Hypothalamus (tissue), 51 donors: ENCODE measurements at places on chromosomes 6 and 20.

GRCh38 chr6:170575250-170575649 is 9.2 kb downstream of the PDCD2 start:
- no peak for DNase-seq

DNA sequence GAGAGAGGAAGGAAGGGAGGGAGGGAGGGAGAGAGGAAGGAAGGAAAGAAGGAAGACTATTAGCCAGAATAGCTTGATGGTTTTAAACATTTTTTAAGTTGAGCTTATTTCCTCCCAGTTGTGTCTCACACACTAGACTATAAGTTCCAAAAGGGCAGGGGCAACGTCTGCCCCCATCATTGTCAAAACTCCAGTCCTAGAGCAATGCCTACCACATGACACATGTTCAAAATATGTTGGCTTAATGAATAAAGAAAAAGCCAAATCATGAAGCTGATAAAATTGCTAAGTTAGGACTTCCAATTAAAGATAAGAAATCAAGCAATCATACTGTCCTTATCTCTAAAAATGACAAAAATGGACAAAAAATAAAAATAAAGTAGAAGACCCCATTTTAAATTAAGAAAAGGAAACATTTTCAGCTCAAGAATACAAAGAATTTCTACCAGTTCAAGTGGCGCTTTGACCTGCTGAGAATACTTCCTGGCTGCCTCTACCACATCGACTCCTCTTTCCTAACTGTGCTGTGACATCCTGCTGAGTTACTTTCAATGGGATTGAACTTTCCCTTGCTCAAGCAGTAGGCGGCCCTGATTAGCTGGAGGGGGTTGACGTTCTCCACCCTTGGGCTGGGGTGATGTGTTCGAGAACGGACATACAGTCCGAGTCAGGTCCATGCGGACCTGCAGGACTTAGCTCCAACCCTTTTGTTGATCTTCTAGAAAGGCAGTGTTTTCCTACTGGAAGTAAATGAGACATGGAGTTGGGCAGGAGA is 283.9 kb upstream of the FOXQ1 start:
- no peak for DNase-seq

DNA sequence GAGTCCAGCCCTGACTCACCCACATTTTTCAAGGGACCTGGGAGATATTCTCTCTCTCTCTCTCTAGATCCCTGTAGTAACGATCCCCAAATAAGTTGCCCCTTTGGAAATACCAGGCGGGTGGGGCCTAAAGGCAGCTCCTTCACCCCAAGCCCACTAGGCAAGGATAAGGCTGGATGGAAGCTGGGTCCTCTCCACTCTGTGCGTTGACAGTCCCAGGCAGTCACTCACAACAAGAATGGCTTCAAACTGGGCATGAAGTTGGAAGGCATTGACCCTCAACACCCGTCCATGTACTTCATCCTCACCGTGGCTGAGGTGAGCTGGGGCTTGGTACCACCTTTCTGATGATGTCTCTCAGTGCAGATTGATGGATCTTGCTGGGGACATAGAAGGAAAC is 21.6 kb downstream of the L3MBTL1 start:
- DNase-seq, result no peak

GRCh38 chr20:31476294-31476585 is 1.2 kb downstream of the REM1 start:
- no peak for DNase-seq

GRCh38 chr6:100372326-100373091 is 92.2 kb downstream of the SIM1 start:
- DNase-seq, result no peak

DNA sequence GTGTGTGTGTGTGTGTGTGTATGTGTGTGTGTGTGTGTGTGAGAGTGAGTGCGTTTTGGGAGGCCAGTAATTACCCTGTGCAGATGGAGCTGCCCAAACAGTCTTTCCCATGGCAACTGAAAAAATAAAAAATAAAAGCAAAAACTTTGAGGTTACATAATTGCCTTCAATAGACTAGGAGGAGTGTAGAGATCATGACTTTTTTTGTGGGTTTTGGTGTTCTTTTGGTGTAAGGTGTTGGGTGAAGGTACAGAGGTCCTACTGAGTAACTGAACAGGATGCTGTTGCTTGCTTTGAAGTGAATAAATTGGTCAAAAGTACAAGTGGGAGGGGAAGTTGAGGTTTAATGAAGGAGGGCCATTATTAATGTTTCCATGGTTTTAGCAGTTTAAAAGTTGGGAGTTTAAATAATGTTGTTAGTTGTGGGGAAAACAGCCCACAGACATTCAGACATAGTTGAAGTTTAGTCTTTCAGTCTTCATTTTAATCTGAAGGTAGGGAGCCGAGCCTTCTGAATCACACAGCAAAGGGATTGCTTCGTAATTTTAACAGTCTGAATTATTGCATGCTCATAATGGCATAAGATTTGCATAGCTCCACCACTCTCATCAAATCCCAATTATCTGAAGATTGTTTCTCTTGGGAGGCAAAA is 251.4 kb downstream of the PRL start:
- no peak for DNase-seq

DNA sequence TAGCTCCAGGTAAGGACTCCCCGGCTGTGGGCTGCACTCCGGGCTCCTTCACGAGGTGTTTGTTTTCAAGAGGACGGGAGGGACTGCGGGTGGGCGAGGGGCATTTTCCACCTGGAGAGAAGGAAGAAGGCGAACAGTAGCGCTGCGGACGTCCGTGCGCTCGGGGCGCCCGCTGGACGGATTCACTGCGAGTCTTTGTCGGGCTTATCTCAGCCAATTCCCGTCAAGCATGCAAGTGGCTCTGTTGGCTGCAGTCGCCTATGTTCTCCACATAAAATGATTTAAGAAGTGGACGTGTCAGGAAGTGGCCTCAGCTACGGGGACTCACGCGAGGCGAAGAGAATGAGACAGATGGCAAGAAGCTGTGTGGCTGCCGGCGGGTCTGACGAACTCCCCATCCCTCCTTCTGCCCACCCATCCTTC is 332 bp downstream of the GRIK2 start:
- no peak for DNase-seq

- DNase-seq, result no peak
Measured at GRCh38 chr6:1436334-1437306, 47.2 kb downstream of the FOXF2 start.

DNA sequence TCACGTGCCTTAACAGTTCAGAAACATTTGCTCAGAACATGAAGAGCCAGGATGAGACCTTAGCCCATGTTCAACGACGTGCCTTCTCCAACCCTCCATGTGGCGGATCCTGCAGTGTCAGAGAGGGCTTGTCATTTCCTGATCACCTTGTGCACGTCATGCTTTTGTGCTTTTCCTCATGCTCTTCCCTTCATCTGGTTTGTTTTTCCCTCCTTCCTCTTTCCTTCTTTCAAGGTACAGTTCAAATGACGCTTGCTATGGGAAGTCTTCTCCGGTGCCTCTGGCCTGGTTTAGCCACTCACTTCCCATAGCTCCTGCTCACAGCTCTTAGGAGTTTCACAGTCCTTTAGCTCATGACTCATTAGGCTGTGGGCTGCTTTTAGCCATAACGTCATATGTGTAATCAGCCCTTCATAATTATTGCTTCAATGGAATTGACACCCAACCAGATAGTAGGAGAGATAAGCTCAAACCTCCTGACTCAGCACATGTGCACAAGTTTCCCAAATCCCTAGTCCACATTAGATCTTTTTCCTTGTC is 102.7 kb upstream of the CNKSR3 start:
- no peak for DNase-seq

DNA sequence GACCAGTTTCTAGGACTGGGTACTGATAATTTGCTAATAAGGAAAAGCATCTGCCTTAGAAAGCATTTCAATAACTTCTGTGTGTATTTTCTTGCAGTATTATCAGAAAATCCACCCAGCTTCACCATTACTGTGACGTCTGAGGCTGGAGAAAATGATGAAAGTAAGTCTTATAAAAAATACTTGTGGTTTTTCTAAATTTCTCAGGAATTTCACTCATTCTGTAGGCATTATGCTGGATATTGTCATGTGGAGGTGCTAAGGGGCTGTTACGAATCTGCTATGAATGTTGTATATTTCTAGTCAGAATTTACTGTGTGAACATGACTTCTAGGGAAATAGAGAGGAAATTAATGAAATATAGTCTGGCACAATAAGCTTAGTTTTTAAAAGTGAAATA is 8.9 kb downstream of the RWDD1 start:
- no peak for DNase-seq

- DNase-seq, result no peak
Measured at GRCh38 chr20:40244286-40244685, 444.8 kb downstream of the MAFB start.

DNA sequence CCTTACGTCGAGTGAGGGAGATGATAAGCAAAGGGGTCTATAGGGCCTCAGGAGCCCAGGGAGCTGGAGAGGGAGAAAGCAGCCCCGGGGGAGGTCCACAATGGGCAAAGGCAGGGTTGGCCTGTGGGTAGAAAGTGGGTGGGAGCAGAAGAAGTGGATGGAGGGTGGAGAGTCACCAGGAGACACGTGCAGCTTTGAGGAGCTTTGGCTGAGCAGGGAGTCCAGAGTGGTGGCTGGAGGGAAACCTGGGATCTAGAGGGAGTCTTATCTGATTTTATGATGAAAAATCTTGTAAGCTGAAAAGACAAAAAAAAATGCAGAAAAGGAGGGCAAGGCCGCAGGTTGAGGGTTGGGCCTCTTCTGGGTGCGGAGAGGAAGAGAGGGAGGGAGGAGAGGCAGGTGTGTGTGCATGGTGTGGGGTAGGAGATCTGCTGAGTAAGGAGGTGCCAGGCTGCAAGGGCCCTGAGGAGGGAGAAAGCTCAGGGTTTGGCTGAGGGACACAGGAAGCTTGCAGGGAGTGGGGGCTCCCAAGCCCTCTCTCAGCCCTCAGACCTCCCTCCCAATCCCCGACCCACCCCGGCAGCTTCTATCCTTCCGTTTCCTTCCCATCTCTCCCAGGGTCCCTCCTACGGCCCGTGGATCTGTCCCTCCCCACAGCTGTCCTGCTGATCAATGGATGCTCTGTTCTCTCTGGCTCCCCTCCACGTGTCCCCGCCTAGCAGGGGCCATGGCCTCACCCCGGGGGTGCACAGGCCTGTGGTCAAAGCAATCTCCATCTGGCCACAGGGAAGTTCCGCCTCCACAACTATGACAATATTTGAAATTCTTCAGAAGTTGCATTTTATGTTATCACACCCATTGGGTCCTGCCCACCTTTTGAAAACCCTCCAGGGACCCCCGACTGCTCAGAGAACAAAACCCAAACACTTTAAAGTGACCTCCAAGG is 17.1 kb upstream of the BPI start:
- DNase-seq, result no peak

GRCh38 chr6:166104107-166104506 is 63.5 kb downstream of the TBXT start:
- DNase-seq, result no peak

DNA sequence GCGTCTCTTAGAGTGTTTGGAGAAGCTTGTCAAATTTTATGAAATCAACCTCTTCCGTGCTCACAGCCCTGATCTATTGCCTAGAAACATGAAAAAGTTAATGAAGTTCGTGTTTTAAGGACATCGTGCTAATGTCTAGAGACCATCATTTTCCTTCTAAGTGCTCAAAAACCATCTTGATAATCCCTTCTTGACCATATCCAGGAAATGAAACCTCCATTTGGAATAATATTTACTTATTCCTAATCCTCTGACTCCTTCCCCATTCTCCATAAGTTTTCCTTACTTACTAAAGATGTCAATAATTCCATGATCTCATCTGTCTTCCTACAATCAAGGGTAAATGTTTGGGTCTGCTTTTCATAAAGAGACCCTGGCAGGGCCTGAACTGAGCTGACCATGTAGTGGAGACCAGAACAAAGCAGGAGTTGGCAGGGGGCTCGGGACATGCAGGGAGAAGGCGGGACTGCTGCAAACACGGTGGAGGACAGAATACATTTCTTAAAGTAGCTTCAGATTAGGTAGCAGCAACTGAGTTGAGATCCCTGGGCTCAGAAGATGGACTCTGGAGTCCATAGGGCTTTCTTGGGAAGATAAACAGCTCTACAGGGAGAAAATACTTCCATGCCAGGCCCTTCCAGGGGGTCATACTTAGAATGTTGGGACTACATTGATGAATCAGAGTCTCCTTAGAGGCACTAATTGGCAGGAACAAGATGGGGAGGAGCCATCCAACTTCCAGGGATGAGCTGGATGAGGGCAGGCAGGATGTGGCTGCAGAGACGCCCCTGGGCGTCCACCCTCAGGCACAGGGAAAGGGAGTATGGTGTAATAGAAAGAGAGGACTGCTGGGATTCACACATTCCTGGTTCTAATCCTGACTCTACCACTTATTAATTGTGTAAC is 100.7 kb downstream of the RIN2 start:
- no peak for DNase-seq

- no peak for DNase-seq
Measured at GRCh38 chr6:121436274-121436857, 920 bp downstream of the GJA1 start.

DNA sequence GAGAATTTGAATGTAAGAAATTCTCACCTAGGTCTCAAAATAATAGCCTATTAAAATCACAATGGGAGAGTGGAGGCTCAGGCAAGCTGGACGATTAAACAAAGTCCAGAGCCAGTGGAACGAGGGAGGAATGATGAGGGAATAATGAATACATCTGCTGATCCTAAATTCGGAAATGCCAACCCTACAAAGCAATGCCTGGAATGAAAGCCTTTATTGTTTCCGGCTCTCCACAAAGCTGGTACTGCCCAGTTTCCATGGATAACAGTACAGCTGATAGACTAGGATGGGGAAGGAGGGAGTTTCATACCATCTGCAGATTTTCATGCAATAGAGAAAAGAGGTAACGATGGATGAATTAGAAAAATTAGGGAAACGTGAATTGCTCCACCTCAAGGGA is 356.1 kb downstream of the CBLN4 start:
- DNase-seq, result no peak

DNA sequence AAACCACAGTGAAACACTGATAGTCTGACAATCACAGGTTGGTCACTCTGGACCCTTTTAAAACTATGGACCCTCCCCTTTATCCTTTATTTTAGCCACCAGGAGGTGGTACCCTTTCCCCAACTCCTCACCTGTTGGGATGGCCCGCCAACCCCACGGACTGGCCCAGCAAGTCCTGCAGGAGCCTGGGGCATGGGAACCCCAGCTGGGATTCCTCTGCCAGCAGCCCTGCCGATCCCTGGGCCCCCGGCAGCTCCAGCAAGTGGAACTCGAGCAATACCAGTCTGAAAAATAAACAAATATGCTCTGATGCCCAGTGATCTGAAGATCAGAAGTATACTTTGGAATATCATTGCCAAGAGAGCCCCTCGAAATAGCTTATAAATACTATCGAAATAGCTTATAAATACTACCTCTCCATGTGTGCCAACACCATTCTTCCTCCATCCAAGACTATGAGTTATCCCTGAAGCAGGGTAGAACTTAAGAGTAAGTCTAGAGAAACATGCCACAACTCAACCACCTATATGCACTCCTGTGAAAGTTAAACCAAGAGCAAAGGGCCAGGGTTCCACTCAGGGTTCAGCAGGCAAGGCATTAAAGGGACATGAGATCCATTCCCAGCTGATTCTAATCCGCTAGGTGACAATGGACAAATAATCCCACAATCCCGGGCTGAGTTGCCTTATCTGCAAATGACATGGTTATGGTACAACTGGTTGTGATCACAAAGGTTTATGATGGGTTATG is 6.8 kb downstream of the SNRPB start:
- no peak for DNase-seq
